ENCODE measurements at places on chromosomes 2 and 18. TPM values are rescaled to one million over a fixed set of nuclear protein-coding genes. Genes with fewer than 3 reads are reported as not detected.

DNA sequence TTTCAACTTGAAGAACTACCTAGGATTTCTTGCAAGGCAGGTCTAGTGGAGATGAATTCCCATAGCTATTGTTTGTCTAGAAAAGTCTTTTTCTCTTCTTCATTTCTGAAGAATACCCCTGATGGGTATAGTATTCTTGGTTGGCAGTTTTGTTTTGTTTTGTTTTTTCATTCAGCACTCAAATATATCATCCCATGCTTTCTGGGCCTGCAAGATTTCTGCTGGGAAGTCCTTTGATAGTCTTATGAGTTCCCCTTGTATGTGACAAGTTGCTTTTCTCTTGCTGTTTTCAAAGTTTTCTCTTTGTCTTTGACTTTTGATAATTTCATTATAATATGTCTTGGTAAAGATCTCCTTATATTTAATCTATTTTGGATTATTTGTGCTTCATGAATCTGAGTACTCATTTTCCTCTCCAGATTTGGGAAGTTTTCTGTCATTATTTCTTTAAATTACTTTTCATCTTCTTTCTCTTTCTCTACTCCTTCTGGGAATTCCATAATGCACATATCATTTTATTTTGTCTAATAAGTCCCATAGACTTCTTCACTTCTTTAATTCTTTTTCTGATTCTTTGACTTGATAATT is 101.5 kb downstream of the DSC3 start:
- DNase-seq = no peak

- no peak for DNase-seq
Observed at GRCh38 chr18:13308369-13308768, 89.8 kb downstream of the LDLRAD4 start.

- DNase-seq = no peak
Observed at GRCh38 chr2:207833251-207833751, 63.6 kb upstream of the FZD5 start.

SPAST gene
- 11.0 TPM for total RNA-seq

COLEC12 gene
- total RNA-seq = 0.33 TPM

Data from liver (tissue), 10 donors.